ENCODE measurements at places on chromosomes 4 and X.

DNA sequence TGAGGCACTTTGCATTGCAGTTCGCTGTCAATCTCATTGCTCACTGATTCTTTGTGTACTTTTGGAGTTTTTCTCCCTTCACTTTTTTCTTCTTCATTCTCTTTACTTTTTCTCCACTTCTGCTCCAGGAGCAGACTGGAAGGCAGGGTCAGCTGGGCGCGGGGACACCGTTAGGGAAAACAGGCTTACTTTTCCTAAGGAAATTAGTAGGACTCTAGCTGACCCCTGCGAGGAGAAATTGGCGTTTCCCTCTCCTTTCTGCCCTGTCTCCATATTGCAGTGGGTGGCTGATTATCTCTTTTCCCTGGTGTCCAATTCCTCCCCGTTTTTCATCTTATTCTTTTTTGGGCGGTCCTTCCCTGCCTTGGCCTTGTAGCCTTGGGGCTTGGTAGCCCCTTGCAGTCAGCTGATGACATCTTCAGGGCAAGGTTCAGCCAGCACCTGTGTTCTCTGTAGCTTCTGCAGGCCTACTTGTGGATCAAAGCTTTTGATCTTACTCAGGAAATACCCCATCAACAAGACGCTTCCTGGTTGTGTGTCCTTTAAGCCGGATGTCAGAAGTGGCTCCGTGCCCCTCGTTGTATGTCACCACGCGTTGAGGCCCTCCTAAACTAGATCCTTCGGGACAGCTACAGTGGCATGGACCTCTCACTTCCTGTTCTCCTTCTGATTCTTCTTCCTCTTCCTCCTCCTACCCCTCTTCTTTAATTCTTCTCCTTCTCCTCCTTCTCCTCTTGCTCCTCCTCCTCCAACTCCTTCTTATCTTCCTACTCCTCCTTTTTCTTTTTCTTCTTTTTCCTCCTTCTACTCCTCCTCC, 36.1 kb downstream of the NBDY start:
- peak; percentile 8 for DNase-seq

GRCh38 chrX:20061855-20062254, 54.9 kb downstream of the MAP7D2 start:
- DNase-seq: no peak

GRCh38 chrX:35842674-35843073, 44.5 kb downstream of the MAGEB16 start:
- no peak for DNase-seq

GRCh38 chr4:140673729-140674128, 82.5 kb downstream of the TBC1D9 start:
- no peak for DNase-seq

DNA sequence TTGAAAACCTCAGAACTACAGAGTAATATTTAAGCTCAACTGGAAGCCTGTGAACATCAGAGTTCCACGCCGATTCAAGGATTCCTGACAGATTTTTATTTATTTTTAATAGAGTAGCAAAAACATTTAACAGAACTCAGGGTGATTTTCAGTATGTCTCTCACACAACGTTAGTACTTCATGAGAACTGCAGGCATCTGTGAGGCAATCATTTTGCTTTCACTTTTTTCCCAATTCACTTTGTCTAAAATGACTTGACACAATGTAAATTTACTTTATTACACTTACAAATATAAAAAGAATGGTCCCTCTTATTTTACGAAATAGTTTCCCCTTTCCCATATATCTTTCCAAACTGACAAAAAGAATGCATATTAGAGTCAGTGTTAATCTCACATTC, 869.5 kb upstream of the EPHA5 start:
- no peak for DNase-seq

DNA sequence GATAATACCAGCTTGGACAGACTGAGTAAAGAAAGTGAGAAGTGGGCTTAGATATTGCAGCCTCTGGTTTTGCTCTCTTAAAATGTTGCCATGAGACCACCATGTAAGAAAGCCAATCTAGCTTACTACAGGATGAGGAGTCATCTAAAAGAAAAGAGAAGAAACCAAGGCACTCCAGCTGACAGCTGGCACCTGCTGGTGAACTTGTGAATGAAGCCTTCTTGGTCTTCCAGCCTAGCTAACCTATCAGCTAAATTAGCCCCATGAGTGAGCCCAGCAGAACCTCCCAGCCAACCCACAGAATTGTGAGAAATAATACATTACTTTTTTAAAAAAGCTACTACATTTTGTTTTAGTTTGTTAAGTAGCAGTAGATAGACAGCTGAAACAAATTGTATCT, 154.5 kb upstream of the QRFPR start:
- DNase-seq: no peak

DNA sequence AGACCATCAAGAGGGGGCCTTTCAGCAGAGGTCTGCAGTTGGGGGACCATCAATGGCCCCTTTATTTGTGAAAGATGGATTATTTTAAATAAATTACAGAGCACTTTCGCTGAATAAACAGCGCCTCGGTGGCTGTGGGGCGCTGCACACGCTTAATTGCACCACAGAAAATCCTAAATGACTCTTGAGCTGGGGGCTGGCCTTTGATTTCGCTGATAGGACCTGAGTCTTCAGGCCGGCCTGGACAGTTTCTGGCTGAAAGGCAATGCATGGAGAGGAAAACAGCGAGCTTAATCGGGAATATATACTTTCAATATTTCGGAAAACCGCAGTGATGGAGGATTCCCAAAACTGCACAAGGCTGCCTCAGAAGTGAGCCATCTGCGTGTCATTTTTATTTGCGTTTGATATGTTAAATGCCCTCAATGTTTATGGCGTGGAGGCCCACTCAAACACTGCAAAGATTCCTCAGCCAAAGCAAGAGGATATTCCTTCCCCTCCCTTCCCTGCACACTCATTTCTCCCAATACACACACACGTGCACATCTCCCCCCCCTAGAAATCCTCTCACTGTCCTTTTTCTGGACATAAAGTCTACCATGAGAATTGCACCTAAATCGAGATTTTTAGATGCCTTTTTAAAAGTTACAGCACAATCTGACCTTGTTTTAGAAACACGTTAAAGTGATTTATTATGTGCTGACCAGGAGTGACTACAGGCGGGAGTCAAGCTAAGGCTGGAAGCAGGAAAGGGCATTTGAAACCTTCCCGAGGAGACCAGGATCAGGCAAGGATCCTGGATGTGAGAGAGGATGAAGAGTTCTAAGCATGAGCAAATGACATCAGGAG, 340.7 kb downstream of the RAB28 start:
- no peak for DNase-seq

- DNase-seq: no peak
Observed at GRCh38 chr4:26217961-26218676, 102.7 kb upstream of the RBPJ start.

GRCh38 chr4:185425647-185426352, at the start of gene UFSP2:
Gene UFSP2 (minus strand): TSS chr4:185425964. CDS start chr4:185425868, 96 bp downstream.
- peak; percentile 90 for DNase-seq

DNA sequence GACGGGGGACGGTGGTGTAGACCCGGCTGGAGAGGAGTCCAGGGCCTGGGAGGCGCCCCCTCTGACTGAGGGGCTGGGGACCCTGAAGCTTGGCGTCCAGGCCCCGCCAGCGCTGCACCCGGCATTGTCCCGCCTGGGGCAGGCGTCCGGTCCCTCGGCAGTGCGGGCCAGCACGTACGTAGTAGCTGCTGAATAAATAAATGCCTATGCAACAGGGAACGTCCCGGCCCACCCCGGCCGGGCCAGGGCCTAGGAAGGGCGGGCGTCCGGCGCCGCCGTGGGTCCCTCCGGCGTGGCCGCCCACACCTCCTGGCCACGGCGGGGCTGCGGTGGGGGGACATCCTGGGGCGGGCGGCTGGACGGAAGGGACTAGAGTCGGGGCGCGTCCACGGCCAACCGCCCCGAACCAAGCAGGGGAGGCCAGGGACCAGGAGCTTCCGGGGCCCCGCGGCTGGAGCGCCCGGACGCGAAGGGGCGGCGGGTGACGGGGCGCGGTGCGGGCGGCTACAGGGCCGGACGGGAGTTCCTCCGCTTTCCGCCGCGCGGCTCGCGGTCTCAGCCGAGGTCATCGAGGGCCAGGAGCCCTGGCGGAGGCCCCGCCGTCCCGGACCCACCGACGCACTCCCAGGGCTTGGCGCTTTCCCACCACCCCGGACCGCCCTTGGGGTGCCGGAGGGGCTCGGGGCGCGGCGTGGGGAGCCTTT, 886 bp upstream of the WWC2 start:
- peak; percentile 43 for DNase-seq

GRCh38 chr4:38318737-38319455, 345.1 kb upstream of the KLF3 start:
- peak; percentile 93 for DNase-seq

- no peak for DNase-seq
Observed at GRCh38 chr4:69763233-69763632, 2.8 kb upstream of the SULT1B1 start.

DNA sequence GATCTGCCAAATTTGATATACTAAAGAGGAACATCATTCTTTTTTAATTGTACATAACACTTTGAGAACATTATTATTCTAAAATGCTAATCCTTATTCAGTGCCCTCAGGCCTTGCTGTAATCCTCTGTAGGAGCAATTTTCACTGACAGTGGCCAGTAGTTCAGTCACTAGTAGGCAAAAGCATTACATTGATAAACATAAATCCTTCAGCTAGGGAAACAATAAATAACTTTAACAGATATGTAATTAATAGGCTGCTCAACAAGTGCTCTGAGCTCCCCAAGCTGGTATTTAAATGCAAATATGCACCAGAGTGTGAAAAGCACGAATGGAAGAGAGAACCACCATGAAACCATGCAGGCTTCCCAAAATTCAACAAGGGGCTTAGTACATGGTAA, 77.7 kb upstream of the FAM47C start:
- DNase-seq: no peak

DNA sequence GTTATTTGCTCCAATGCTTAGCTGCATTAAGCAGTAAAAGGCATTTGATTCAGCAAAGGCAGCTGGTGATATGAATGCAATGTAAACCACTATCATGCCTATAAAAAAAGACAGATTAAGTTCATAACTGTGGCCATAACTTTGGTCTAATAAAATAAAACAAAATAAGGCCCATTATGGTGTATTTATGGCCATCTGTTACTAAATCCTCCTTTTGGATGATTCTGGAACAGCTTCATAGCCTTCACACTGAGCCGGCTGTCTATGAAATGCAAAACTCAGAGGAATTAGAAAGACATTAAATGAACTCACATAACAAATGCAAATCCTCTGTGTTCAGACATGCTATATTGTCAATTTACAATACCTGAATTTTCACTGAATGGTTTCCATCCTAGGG, 223.7 kb upstream of the FAT4 start:
- no peak for DNase-seq

- no peak for DNase-seq
Observed at GRCh38 chr4:75025431-75025830, 92.5 kb downstream of the PARM1 start.

GRCh38 chr4:180850318-180850940, 1392.8 kb upstream of the TENM3 start:
- DNase-seq: no peak

DNA sequence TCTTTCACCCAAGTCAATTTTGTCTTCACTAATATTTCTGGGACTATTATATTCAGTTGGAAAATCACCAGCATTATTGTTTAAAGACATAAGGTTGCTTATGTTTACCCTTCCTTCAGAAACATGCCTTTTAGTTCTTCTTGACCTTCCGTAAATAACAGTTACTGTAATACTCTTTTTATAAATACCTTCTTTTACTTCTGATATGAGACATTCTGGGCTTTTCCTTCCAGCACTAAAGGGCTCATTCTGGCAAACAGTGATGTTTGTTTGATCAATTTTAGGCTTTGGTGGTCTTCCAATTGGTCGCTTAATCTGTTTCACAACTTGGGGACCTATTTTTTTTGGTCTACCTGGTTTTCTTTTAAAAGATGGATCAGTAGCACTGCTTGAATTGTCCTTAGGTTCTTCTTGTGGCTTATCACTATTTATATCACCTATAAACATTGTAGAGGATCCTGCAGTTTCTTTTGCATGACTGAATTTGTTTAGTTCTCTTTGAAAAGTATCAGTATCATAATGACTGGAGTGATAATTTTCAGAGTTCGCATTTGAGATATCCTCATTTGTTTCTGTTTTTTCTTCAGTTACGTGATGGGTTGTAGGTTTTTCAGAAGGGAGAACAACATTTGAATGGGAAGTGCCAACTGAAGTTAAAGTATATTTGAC, 64.8 kb downstream of the NCAPG start:
- no peak for DNase-seq
